ENCODE measurements at places on chromosomes 11 and 22. TPM values are rescaled to one million over a fixed set of nuclear protein-coding genes. Genes with fewer than 3 reads are reported as not detected.

Gene RASSF10
- 0.36 TPM for total RNA-seq

GRCh38 chr11:12979928-12980689 lies 29.0 kb upstream of the RASSF10 start:
- peak; percentile 45 for DNase-seq

Gene NUMA1
- 162 TPM for total RNA-seq

- no peak for DNase-seq
Observed at GRCh38 chr11:112121981-112122615, 35.4 kb downstream of the SDHD start.

DNA sequence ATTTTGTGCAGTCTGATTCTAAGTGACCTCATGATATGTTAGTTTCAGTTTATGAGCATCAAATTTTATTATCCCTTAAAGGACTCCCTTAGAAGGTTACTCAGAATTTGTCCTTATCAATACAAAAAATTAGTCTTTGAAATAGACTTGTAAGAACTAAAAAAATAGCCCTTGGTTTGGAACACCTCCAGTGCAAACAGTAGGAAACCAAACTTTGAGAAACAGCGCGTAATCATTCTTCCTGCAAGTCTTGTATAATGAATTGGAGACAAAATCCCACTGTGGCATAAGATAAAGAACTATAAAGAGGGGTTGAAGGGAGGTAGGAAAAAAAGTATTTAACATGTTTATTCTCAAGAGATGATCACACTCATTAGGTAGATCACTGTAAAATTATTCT lies 10.8 kb upstream of the MSANTD4 start:
- DNase-seq = no peak

DNA sequence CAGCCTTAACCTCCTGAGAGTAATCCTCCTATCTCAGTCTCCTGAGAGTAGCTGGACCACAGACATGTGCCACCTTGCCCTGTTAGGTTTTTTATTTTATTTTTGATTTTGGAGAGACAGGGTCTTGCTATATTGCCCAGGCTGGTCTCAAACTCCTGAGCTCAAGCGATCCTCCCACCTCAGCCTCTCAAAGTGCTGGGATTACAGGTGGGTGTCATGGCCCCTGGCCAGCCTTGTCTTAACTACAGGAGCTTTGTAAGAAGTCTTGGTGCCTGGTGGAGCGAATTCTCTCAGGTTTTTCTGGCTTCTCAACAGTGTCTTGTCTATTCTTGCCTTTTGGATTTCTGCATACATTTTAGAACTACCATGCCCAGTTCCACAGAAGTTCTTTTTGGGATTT lies 546.4 kb downstream of the TBC1D22A start:
- no peak for DNase-seq

- DNase-seq = no peak
Observed at GRCh38 chr11:72832301-72833082, 18.3 kb downstream of the ATG16L2 start.

Gene KRTAP5-8
- not detected for total RNA-seq

DNA sequence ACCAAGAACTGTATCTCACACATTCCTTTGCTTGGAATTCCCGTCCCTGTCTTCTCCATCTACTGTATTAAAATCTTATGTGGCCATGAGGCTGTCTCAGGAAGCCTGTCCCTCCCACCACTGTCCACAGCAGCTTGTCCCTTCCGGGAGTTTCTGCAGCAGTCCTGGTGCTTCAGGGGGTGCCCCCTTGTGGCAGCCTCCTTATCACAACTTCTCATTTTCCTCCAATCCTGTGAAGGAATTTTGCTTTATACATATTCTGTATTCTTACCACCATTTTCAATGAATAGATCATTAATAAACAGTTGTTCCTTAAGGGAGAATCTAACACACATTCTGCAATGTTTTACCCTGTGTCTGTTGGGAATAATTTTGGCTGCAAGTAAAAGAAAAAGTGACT lies 220.4 kb upstream of the RAG2 start:
- peak; percentile 53 for DNase-seq

DNA sequence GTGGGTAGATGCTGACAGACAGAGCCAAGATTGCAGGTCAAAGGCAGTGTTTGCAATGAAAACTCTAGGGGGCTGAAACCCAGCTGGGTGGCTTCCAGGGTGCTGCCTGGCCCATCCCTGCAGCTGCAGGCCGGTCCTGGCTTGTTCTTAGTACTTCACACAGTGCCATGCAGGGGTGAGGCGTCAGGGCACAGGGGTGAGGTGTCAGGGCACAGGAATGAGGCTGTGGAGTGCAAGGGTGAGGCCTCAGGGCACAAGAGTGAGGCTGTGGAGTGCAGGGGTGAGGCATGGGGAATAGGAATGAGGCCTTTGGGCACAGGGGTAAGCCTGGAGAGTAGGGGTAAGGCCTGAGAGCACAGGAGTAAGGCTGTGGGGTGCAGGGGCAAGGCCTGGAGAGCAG lies 337.6 kb downstream of the TBC1D22A start:
- no peak for DNase-seq

Gene OR6T1
- not detected for total RNA-seq

DNA sequence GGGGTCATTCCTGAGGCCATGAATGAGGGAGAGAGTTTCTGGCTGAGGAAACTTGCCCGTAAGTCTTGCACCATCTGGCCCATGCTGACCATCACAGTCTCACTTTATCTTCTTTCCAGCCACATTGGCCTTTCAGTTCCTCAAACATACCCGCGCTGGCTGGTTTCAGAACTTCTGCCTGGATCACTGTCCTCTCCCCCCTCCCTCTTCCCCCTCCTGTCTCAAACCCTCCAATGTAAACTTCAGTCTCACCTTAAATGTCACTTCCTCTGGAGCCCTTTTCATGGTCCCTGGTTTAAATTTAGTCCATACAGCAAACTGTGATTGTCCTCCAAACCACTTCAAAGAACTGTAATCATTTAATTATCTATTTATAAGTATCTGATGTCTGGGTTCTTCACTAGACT lies 3.7 kb upstream of the TMEM109 start:
- no peak for DNase-seq

Gene CAPRIN1
- total RNA-seq = 287 TPM

DNA sequence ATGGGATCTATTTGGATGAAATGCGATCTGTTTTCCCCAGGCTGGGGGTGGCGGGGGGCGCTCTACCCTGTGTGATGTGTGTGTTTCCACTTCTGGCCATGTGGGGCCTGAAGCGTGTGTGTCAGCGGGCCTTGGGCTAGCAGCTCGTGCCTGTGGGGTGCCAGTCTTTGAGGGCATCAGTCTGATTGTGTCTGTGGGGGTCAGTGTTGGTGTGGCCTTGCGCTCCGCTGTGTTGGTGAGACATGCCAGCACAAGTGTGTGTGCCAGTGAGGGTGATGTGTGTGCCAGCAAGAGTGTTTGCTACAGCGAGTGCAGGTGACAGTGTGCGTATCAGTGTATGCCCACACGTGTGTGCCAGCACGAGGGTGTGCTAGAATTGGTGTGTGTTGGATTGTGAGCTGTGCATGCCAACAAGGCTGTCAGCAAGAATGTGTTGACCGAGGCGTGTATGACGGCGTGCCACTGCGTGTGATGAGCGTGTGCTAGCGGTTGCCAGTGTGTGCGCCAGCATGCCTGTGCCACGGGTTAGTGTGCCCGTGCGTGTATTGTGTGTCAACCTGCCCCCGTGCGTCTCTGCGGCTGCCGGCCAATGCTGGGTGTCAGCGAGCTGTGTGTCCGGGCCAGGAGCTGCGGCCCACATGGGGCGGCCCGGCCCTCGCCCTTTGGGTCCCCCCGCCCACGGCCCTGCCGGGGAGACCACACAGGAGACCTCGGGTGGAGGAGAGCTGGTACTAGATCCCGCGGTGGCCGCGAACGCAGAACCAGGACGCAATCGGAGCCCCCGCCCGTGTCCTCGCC lies 519 bp downstream of the ARRB1 start:
- DNase-seq = peak; percentile 69

GRCh38 chr11:75558939-75559843 lies 2.9 kb upstream of the SERPINH1 start:
- no peak for DNase-seq

Gene KBTBD4
- 22.1 TPM for total RNA-seq

DNA sequence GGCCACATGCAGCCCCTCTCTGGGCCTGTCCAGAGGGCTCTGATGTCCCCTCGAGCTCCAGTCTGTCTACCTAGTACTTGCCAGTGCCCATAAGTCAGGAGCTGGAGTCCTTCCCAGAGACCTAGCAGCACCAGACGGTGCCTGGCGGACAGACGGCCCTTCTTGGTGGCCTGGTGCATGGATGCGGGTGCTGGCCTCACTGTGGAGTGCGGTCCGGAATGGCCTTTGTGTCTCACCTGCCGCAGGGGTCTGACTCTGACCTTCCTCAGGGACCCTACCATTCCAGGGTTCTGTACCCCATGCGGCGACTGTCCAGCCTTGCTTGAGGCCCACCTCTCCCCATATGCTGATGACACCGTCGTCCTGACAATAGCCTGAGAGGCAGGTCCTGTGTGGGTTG lies 29.4 kb upstream of the SMIM38 start:
- DNase-seq = no peak

GRCh38 chr11:124277207-124277606 lies 21.0 kb downstream of the OR8G5 start:
- no peak for DNase-seq

Gene NNMT
- total RNA-seq = 51.2 TPM

GRCh38 chr11:100671471-100671870 lies 15.6 kb upstream of the ARHGAP42 start:
- no peak for DNase-seq

- no peak for DNase-seq
Observed at GRCh38 chr22:29116397-29117123, 43.7 kb downstream of the KREMEN1 start.

GRCh38 chr22:48794906-48795305 lies 1032.8 kb downstream of the BRD1 start:
- DNase-seq = no peak

GRCh38 chr22:50148991-50149721 lies 21.4 kb upstream of the PANX2 start:
- DNase-seq = peak; percentile 65

- no peak for DNase-seq
Observed at GRCh38 chr11:73384531-73384871, 8.3 kb downstream of the RELT start.

DNA sequence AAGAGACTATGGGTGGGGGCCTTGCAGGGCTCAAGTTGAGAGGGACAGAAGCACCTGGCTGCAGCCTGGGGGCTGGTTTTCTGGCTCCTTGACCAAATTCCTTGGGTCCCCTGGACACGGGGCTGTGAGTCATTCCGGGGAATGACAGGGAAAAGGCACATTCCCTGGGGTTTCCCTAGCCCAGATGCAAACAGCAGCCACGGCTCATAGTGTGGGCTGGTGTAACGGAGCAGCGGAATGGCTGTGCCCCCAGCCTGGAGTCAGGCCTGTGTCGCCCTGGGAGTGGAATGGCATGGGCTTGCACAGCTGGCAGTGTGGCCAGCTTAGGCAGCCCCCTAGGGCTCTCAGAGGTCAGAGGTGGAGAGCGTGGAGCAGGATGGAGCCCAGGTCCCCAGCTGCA lies 77.6 kb upstream of the KCNQ1OT1 start:
- DNase-seq = no peak

- DNase-seq = no peak
Observed at GRCh38 chr22:28934026-28934425, 50.7 kb downstream of the ZNRF3 start.

Gene CARNS1
- total RNA-seq = 0.05 TPM

DNA sequence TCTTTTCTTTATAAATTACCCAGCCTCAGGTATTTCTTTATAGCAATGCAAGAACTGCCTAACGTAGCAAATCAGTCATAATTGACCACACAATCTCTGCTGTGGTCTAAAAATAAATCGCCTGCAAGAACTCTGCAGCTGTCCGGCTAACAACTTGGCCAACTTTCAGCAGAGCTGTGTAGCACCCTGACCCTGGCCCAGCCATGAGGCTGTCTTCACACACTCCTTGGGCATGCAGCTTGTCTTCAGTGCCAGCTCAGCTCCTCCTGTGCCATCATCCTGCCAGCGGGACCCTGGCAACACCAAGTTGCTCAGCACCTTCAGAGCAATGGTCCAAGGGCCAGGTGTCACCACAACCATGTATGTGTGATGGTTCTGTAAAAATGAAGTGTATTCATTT lies 355.6 kb downstream of the OPCML start:
- DNase-seq = no peak

Gene LBHD1
- total RNA-seq = 6.3 TPM

Gene SLC5A4
- total RNA-seq = not detected

- peak; percentile 20 for DNase-seq
Observed at GRCh38 chr11:23903044-23903704, 593.7 kb upstream of the LUZP2 start.

- no peak for DNase-seq
Observed at GRCh38 chr11:14334893-14335292, 24.1 kb downstream of the RRAS2 start.

Gene WNT7B
- total RNA-seq = not detected

DNA sequence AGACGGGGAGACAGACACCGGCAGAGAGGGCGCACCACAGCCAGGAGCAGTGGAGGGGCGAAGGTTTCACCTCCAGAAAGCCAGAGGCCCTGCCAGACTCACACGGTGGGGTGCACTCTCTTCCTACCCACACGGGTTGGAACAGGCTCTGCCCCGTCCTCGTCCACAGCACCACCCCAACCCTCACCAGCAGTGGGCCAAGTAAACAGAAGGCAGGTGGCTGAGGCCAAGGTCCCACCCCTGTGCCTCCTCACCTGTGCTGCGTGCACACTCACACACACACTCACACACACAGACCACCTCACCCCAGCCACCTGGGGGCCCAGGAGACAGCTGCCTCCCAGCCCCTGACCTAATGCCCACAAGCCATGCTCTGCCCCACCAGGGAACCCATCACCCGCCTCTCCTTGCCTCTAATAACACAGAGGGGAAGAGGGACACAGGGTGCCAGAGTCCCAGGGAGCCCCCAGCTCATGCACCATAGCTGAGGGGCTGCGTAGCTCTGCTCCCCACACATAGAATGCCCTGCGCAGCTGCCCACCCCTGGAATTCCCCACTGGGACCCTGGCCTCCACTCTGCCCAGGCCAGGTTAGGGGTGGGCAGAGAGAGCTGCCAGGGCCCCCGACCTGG lies 3.1 kb downstream of the CYB5R3 start:
- DNase-seq = peak; percentile 48

DNA sequence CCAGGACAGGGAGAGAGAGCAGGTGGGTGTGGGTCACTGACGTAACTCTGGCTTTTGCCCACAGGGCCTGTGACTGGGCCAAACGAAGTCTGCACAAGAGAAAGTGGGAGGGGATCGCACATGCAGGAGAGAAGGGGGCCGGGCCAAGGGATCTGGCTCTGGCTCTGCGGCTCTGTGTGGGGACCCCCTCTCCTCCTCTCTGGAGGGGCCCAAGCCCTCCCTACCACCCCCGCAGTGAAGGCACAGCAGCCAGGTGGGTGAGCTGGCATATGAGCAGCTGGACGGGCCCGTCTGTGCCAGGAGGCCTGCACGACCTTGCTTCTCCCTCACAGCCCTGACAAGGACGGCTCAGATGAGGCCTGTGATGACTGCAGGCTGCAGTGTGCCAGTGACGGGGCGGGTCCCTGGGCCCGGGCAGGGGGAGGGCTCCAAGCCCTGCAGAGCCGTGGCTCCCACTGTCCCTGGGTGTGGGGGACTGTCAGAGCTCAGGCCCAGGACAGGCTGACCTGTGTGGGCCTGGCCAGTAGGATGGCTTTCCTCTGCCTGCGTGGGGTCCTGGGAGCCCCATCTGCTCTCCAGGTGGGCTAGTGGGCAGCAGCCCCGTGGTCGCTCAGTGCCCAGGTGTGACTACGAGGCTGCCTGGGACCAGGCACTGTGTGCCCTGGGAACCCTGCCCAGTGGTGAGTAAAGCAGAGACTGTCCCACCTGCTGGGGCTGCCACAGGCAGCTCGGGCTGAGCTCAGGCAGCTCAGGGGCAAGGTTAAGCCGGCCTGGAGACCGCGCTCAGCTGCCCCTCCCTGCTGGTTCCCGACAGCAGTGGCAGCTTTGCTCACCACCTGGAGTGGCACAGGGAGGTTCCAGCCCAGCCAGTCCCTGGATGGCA lies 22.2 kb downstream of the MRGPRG start:
- DNase-seq = no peak

Gene CRYBB3
- total RNA-seq = not detected
